ENCODE measurements at places on chromosomes 2 and 18. TPM values are rescaled to one million over a fixed set of nuclear protein-coding genes. Genes with fewer than 3 reads are reported as not detected.

The CD207 gene
- not detected for polyA plus RNA-seq

The PCARE gene
- not detected for polyA plus RNA-seq

The PLGLB2 gene
- polyA plus RNA-seq, result 0.18 TPM

The HAAO gene
- polyA plus RNA-seq, result not detected

The HIBCH gene
- 23.9 TPM for polyA plus RNA-seq

- DNase-seq, result no peak
- H3K36me3 ChIP-seq, result no peaks in the 10 kb centered on the region
- H3K27ac ChIP-seq, result no peak overlapping the region
- no peaks in the 10 kb centered on the region for H3K4me1 ChIP-seq
- H3K27me3 ChIP-seq, result no peaks in the 10 kb centered on the region
- no peak overlapping the region for H3K4me3 ChIP-seq
Measured at GRCh38 chr2:226934546-226935201, 98.8 kb downstream of the RHBDD1 start.

DNA sequence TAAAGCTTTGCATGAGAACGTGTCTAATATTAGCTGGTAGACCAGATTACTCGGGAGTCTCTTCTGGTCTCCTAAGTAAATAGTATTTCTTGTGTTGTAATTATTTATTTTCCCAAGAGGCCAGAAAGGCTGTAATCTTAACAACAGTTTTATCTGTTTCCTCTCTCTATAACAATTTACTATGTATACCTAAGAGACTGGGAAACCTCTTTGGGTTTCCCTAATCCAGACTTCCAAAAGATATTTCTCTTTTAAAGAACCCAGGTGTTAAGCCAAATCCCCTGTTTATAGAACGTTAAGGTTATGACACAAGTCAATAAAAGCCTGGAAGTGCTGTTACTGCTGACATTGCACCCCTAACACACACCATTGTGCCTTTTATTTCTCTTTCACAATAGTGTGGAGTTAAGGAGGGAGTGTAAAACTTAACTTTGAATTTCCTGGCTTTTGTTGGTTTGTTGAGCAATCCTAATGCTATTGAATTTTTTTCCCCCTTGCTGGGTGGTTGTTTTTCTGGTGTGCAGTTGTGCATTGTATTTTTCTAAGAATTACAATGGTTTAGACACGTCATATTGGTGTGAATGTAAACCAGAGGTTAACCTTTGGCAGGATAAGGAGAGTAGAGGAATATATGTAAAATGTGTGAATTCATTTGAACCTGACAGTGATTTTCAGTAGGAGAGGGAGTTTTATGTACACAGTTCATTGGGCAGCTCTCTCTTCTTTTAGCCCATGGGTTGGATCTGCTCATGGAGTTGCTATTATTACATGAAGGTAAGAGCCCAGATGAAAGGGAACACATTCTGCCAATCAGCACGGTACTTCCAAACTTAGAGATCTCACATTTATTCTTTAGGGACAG lies 192.8 kb downstream of the MTX2 start:
- no peak overlapping the region for H3K4me3 ChIP-seq
- no peaks in the 10 kb centered on the region for H3K27me3 ChIP-seq
- DNase-seq, result no peak
- no peak overlapping the region for H3K27ac ChIP-seq
- no peaks in the 10 kb centered on the region for H3K36me3 ChIP-seq

- no peak for DNase-seq
- H3K27ac ChIP-seq, result no peak overlapping the region
- H3K36me3 ChIP-seq, result no peaks in the 10 kb centered on the region
- H3K27me3 ChIP-seq, result no peaks in the 10 kb centered on the region
- no peak overlapping the region for H3K4me3 ChIP-seq
Measured at GRCh38 chr2:106812383-106812782, 73.6 kb downstream of the ST6GAL2 start.

- H3K36me3 ChIP-seq, result no peaks in the 10 kb centered on the region
- H3K4me1 ChIP-seq, result peaks cover 46% of the 10 kb centered on the region
- H3K4me3 ChIP-seq, result peak overlapping the region; percentile 76
- H3K27me3 ChIP-seq, result no peaks in the 10 kb centered on the region
- DNase-seq, result no peak
Measured at GRCh38 chr2:48315896-48316194, 214.1 kb upstream of the STON1 start.

DNA sequence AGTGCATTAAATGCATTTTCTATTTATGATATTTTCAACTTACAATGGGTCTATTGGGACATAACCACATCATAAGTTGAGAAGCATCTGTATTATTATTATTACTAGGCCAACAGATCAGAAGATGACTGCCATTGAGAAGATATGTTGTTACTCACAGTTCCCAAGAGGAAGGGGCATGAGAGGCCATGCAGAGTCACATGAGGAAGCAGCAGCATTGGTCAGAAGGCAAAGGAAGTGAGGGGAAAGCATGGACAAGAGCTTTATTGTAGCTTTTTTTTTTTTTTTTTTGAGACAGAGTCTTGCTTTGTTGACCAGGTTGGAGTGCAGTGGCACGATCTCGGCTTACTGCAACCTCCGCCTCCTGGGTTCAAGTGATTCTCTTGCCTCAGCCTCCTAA lies 66.2 kb upstream of the LCLAT1 start:
- DNase-seq, result no peak
- H3K4me1 ChIP-seq, result no peaks in the 10 kb centered on the region
- H3K4me3 ChIP-seq, result no peak overlapping the region
